Stimulated activated CD8-positive, alpha-beta memory T cell treated with anti-CD3 and anti-CD28 coated beads, Interleukin-7, amount 100 ng/mL, for 48 hours (primary cell): ENCODE measurements at places on chromosomes 6 and 20.

- DNase-seq: no peak
Observed at GRCh38 chr6:160431226-160431625, 83.0 kb downstream of the SLC22A3 start.

DNA sequence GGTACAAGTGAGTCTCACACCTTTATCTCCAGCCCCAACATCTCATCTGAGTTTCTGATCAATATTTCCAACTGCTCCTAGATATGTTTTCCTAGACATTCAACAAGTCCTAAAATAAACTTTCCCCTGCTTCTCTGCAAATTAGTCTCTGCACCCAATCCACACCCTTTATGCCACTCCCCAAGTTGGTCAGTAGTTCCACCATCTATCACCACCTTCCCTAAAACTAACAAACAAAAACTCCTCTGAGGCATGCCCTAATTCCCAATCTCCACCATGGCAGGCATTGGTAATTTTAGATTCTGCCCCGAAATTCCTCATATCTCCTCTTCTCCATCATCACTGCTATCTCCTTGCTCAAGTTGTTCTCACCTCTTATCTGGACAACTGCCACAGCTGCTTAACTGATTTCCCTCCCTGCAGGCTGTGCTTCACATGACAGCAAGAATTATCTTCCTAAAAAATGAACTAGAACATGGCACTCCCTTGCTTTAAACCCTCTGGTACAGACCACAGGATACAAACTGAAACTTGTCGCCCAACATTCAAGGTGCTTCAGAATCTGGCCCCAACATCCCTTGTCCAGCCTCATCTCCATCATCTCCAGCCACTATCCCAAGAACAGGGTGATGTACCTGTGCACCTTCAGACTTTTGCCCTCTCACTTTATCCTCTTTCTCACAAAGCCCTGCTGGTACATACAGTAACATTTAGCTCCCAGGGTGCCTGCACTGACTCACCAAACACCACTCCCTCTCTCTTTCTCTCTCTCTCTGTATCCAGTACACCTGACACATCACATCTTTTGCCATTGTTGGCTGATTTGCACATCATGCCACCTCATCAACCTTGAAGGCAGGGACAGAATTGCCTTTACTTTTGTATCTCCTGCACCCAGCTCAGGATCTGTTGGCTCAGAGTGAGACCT, 55.5 kb downstream of the ZHX3 start:
- no peak for DNase-seq

DNA sequence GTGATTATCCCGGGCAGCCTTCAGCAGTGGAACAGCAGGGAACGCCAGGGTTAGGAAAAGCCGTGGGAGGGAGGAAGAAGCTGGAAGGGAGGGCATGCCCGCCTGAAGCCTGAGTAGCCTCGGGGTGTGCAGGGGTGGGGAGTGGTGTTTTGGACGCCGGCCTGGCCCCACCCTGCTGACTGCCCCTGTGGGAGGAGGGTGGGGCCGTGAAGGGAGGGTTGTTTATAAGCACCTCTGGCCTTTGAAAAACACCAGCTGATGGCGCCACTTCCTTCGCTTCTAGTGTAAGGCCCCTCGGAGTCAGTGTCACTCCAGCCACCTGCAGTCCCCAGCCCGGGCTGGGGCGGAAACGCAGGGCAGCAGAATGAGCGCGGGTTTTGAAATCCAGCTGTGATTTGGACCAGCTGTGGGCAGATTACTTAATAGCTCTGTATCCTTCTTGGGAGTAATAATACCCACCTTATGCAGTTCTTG, 52.8 kb upstream of the BMP6 start:
- DNase-seq: no peak

DNA sequence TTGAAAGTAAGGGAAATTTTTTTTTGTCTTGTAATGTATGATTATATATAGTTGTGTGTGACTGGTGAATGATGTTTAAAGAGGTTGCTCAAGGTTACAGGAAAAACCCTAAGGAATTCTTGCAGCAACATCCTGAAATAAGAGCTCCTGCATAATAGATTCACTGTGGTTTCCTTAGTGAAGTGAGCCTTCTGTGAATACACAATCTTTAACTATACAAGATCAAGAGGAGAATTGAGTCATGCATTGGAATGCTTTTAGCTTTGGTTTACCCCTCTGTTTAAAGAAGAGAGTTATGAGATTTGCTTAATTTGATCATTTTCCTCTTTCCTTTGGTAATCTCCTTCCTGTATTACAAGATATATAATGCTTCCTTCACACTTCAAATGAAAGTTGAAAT, 141.6 kb upstream of the EYA4 start:
- DNase-seq: no peak

DNA sequence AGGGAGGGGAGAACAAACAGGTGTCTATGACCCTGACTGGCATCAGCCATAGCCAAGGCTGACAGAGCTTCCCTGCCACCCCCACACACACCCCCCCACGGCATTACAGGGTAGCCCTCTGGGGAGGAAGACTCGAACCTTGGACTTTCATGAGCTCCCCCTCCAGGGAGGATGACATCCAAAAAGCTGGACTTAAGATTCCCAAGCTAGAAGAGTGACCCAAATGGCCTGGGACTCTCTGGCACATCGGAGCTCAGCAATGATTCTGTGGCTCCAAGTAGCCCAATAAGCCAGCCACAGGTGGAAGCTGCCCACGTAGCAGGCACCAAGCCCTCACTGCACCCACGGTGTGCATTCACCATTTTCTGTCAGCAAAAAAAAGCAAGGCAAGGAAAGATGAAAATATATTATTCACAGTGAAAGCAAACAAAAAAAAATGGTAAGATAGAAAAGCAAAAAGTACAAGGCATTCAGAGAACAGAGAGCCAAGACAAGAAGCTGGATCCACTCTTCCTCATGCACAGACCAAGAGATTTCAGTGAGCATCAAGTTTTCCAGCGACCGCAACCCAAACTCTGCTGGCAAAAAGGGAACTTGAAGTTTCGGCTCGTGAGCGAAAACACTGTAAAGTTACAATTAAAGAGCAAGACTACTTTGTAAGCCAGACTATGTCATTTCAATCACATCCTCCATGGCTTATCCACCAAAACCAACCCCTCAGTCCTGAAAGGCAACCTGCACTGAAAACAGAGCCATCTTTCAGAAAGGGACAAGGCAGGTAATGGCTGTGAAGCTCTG, 10.9 kb downstream of the JAG1 start:
- DNase-seq: no peak

- DNase-seq: no peak
Observed at GRCh38 chr6:53280207-53280606, 68.5 kb downstream of the ELOVL5 start.

- no peak for DNase-seq
Observed at GRCh38 chr20:1171461-1172093, 13.2 kb downstream of the TMEM74B start.

DNA sequence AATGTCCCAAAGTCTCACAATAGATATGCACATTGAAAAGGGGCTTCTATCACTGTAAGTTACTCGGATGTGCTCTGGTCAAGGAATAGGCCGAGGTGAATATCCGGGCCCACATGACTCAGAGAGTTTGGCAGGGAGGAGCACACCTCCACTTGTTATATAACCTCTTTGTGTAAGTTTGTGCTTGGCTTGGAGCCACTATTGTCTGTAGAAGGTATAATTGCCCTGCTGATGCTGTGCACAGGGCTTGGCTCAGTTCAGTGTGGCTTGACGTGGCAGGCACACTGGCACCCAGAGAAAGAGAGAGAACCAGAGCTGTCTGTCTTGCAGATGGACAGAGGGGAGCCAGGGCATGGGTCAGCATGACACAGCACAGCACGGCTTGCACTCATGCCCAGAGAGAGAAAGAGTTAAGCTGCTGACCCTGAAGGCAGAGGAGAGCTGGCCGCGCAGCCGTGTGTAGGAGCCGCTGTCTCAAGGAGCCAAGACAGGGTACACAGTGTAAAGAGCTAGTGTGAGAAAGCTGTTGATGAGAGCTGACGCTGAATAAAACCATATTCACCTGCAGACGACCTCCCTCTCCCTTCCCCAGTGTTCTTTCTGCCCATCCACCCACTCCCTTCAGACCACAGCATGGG, 482.5 kb downstream of the C6orf118 start:
- DNase-seq: no peak

GRCh38 chr6:131551902-131552301, 21.1 kb upstream of the ARG1 start:
- DNase-seq: no peak

GRCh38 chr20:33046412-33046811, 7.3 kb upstream of the BPIFB3 start:
- no peak for DNase-seq

DNA sequence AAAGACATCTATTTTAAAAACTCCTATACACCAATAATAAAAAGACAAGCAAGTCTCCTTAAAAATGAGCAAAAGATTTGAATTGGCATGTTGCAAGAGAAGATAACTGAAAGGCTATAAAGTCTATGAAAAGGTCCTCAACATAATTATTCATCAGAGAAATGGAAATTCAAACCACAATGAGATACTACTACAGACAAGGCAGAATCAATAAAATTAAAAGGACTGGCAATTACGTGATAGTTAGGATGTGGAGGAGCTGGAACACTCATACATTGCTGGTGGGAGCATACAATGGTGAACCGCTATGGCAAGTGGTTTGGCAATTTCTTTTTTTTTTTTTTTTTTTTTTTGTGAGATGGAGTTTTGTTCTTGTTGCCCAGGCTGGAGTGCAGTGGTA, 43.8 kb upstream of the KIF13A start:
- DNase-seq: no peak

GRCh38 chr6:133467231-133467981, 226.2 kb downstream of the EYA4 start:
- no peak for DNase-seq

GRCh38 chr6:20403070-20403765, 1.5 kb downstream of the E2F3 start:
- peak; percentile 92 for DNase-seq

DNA sequence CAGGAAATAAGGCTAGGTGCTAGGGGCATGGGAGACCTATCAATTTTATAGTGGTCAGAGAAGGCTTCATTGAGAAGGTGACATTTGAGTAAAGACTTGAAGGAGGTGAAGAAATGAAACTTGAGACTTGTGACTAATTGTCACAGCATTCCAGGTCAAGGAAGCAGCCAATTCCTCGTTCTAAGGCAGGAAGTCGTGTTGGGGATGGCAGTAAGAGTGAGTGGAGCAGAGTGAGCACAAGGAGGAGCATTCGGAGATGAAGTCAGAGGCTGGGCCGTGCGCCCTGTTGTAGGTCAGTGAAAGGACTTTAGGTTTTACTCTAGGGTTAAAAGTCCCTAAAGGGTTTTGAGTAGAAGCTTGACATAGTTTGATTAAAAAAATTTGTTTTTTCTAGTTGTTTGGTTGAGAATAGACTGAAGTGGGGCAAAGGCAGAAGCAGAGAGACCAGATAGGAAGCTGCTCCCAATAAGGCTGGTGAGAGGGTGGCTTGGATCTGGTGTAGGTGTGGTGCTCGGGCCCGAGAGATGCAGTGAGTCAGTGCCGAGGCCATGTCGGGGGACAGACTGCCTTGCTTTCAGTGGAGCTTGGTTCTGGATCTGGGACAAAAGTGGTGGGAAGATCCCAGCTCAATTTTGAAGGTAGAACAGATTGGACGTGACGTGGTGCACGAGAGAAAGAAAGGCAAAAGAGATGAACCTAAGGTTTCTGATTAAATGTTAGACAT, 2.6 kb upstream of the RSPH3 start:
- DNase-seq: no peak

- no peak for DNase-seq
Observed at GRCh38 chr6:33241968-33242367, 29.7 kb downstream of the VPS52 start.

GRCh38 chr6:111759836-111760785, 113.1 kb downstream of the FYN start:
- DNase-seq: no peak

- peak; percentile 51 for DNase-seq
Observed at GRCh38 chr6:24935366-24936152, at the start of gene RIPOR2. Gene RIPOR2 (minus strand): TSS chr6:24935960. CDS start chr6:24935898, 62 bp downstream.

- DNase-seq: no peak
Observed at GRCh38 chr6:36110863-36111262, 19.4 kb upstream of the MAPK13 start.

- DNase-seq: no peak
Observed at GRCh38 chr20:46488451-46488850, 24.9 kb downstream of the ZNF334 start.

- no peak for DNase-seq
Observed at GRCh38 chr6:111651185-111652034, 45.7 kb upstream of the TRAF3IP2 start.

DNA sequence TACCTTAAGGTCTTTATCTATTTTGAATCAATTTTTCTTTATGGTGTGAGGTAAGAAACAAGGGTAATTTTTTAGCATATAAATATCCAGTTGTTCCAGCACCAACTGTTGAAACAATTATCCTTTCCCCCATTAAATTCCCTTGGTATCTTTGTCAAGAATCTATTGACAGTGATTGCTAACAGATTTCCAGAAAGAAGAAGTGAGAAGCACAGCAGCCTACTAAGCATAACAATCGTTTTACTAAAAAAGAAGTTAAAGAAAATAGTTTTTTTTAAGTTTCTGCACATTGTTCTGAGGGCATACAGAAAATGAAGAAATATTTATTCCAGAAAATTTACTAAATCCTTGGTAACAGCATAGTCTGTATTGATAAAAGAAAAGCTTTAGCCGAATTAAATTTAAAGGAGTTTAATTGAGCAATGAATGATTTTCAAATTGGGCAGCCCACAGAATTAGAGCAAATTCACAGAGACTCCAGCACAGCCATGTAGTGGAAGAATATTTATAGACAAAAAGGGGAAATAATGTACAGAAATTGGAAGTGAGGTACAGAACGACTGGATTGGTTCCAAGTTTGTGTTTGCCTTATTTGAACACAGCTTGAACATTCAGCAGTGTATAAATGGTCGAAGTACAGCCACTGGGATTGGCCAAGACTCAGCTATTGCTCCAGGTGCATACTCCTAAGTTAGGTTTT, 97.9 kb upstream of the UST start:
- DNase-seq: no peak

DNA sequence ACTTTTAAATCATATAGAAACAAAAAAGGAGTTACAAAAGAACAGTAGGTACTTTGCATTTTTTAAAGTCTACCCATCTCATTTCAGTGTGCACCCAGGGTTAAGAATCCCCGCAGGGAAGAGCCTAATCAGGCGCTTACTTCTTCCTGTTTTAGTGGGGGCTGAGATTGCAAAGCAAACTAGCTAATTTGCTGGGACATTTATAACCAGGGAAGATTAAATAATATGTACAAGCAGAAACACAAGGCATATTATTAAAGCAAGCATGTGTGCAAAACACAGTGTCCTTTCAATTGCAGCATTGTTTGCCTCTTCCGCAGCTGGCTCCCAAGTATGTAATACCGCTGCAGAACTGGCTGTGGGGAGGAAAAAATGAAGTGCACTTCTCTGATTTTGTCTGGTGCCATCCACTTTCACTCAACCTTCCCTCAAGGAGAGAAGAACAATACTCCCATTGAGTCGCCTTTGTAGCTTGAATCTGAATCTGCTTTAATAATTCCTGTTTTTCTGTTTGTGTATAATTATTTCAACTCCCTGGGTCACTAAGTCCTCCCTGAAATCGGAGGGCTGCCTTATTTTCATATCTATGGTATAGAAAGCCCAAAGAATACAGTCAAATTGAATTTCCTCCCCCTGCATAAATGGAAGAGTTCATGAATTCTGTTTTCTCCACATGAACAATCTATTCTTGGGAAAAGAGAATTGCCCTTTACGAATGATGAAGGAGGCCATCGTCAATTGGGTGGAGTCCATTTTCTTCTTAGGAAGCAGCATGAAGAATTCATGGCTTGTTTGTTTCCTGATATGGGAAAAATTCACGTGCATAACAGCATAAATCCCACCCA, 23.3 kb upstream of the BCAS1 start:
- no peak for DNase-seq

GRCh38 chr6:43921548-43922425, 151.8 kb downstream of the VEGFA start:
- DNase-seq: no peak
